ENCODE measurements at places on chromosomes 7 and 10.

- no peak for DNase-seq
These were observed 66.8 kb upstream of the TARP start for GRCh38 chr7:38339953-38340819.

GRCh38 chr10:62426086-62426485, 51.9 kb downstream of the ZNF365 start:
- no peak for DNase-seq

- DNase-seq = no peak
These were observed 4.2 kb upstream of the GSTO2 start for GRCh38 chr10:104264783-104265182.

GRCh38 chr7:24778543-24779282, 21.4 kb upstream of the GSDME start:
- no peak for DNase-seq

DNA sequence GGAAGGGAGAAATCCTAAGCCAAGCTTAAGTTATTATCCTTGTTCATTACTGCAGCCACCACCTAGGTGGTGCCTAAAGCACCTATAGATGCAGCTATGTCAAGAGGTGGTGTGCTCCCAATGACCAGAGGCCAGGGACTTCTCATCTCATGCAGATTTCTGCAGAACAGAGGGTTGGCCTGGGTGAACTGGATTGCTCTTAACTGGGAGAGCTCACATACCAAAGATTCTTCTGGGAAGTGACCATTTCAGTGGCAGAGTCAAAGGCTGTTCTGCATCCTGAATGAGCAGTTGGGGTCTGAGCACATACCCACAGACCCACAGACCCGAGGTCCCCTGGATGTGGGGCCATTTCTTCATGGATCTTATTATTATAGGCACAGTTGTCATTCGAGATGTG, 2.1 kb upstream of the CRHR2 start:
- no peak for DNase-seq

DNA sequence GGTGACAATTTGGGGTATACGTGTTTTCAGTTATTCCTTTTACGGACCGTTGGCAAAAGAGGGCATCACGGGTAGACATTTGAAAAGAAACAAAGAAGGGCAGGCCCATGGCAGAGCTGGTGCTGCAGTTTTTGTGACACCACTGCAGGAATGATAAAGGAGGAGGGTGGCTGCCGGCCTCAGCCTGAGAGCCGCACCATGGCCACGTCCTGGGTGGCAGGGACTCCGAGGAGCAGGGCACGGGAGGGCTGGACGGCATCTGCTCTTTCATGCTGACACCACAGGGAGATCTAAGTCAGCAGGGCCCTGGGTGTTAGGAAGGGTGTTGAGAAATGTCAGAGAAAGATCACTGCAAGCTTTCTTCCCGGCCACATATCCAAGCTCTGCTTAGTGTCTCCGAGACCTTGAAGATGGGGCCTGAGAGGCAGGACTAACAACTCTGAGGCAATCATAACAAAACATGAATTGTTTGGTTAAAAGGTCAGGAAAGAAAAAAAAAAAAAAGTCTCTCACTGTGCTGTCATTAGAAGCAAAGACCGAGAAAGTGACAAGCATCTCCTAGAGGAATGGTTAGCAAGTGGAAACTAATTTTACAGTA, 36.6 kb downstream of the INSYN2A start:
- DNase-seq = no peak

- no peak for DNase-seq
These were observed 4.3 kb downstream of the SLC29A3 start for GRCh38 chr10:71323407-71323806.

GRCh38 chr7:77181015-77181595, 18.5 kb downstream of the FGL2 start:
- no peak for DNase-seq

GRCh38 chr7:107857541-107857912, 33.5 kb upstream of the DLD start:
- no peak for DNase-seq

DNA sequence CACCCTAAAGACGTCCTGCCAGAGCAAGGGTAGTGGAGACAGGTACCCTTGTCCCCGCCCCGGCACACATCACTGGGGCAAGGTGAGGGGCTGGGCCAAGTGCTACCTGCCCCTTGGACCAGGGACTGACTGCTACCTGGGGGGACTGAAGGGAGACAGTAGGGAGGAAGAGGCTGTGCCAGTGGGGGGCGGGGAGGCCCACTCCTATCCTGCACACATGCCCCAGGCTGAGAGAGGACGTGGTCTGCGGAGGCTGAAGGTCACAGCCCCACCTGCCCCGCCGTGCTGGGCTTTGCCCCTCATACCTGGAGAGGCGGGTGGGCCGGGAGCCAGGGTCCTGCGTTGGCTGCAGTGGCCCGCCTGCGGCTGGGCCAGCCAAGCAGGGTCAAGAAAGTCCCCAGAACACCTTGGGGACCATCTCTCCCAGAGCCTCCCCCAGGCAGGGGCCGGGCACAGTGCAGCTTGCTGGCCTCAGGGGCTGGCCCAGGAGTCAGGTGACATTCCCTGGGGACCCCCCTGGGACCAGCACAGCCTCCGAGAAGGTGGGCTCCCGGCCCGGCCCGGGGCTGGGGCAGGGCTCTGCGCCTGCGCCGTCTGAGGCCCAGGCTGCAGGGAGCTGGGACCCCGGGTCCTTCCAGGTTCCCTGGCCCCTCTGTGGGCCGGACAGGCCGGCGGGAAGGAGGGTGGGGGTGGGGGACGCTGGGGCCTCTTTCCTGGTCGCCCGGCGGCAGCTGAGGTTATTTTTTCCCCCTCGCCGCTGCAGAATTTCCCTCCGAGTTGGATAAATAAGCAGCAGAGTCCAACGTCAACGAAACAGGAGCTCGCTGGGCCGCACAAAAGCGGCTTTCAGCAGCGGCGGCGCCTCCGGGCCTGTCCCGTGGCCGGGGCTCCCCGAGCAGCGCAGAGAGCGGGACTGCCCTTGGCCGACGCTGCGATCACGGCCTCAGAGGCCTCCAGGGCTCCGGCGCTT, 9.8 kb upstream of the FZD9 start:
- peak; percentile 56 for DNase-seq

DNA sequence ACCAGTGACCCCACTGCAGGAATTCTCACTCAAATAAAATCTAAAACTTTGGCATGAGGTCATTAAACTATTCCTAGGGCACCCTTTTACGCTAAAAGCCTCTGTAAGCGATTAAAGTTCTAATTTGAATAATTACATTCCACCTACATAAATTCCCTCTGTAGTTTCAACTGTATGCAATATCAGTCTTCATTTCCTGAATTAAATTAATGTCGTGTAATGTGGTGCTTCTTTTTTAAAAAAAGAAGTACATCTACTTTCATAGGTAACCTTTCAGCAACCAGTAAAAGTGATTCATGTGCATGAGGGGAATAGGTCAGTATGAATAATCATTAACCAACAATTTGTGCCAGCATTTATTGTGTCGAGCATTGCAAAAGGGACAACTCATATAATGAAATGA, 44.7 kb downstream of the IMMP2L start:
- DNase-seq = no peak

GRCh38 chr7:55105952-55106351, 87.1 kb downstream of the EGFR start:
- DNase-seq = no peak

GRCh38 chr7:25314094-25314730, 85.9 kb upstream of the NPVF start:
- no peak for DNase-seq

DNA sequence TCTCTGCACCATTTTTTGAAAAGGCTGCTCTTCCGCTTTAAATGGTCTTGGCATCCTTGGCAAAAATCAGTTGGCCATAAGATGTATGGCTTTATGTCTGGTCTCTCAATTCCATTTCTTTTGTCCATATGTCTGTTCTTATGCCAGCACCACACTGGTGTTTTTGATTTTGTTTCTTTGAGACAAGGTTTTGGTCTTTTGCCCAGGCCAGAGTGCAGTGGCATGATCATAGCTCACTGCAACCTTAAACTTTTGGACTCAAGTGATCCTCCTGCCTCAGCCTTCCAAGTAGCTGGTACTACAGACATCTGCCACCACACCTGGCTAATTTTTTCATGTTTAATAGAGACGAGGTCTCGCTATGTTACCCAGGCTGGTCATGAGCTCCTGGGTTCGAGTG, 48.5 kb downstream of the ANLN start:
- no peak for DNase-seq

DNA sequence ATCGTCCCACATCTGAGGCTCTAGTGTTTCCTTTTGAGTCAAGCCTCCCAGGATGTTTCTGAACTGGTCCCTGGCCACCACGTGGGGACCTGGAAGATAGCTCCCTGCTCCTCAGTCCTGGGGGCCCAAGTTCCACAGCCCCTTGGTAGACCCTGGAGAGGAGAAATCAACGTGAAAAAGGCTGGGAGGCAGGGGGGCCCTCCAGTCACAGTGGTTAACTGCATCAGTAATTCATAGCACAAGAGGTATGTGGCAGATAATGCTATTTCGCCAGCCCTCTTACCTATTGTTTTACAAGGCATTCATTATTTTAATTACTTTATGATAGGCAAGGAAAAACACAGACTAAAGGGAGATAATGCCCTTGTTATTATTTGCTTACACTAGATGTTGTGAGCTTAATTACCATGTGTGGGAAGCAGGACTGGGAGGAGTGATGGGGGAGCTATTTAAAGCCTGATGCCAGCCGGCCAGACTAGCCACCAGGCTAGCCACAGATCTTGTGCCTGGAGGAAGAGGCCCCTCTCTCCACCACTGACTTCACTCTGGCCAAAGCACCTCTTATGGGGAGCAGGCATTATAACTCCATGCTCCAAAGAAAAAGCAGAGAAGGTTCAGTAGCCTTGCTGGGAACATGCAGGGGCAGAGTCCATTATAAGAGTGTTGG, 230.7 kb downstream of the KCNMA1 start:
- DNase-seq = no peak

GRCh38 chr10:127855591-127855881, 37.2 kb downstream of the CLRN3 start:
- no peak for DNase-seq

GRCh38 chr10:124849111-124849773, 47.6 kb downstream of the ABRAXAS2 start:
- no peak for DNase-seq

- DNase-seq = peak; percentile 20
These were observed 37.1 kb downstream of the SVOPL start for GRCh38 chr7:138663725-138664710.

DNA sequence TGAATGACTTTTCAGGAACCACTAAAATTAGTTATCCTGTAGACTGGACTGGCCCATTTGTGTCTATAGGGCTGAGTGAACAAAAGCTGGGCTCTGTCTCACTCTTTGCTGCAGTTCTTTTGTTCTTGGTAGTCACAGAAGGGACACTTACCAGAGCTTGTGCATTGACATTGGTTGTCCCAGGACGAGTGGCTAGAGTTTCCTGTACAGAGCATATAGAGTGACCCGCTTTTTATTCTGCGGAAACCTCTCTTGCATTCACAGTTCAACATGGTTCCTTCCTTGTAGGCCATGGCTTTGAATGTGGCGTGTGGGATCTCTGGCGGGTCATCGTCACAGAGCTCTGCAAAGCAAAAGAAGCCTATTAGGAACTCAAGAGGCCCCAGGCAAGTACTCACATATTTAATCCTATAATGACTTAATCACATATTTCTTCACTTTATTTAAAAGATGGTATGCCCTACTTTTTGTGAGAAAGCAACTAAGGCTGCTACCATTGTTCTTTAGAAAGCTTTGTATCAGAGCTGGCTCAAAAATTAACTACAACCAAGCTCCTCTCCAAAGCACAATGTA, 36.4 kb downstream of the IL2RA start:
- DNase-seq = no peak

DNA sequence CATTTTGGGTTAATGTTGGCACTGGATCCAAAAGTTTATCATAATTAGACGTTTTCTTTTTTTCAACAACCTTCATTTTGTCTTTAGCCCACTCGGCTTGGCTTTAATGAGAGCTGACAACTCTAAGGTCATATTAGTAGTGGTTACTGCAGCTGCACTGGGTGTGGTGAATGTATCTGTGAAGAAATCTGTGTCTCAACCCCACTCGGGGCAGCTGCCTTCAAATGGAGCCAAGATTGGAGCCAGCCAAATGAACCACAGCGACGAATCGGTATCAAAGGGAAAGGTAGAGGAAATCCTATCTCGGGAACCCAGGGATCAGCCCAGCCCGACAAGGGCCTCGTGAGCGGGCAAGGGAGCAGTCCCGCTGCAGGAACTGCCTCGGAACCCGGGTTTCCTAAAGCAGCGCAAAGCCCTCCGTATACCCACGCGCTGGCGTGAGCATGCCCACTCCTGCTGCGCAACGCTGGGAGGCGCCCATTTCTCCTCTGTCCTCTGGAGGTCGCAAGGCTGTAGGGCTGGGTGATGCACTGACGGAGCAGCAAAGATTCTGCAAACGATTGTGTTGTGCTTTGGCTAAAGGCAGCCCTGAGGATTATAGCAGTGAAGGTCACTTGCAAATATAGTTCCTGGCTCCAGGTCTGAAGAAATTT, 98.7 kb upstream of the MBL2 start:
- DNase-seq = no peak

- no peak for DNase-seq
These were observed 79.0 kb upstream of the EMX2 start for GRCh38 chr10:117463545-117463920.

DNA sequence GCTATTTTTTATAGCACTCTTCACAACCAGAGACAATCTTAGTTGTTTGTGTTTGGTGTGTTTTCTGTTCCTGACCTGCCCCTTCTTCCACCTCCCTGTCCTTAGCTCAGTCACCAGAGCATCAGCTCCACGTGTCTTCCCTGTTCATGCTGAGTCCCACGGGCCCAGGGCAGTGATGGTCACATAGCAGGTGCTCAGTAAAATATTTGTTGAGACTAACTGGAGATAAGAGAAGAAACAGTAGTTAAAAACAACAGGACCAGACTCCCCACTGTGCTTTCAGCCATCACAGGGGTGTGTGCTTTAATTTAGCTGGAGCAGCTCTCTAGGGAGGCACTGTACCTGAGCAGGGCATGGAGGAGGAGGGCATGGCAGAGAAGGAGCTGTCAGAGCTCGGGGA, 307.3 kb upstream of the ZNF32 start:
- DNase-seq = no peak

DNA sequence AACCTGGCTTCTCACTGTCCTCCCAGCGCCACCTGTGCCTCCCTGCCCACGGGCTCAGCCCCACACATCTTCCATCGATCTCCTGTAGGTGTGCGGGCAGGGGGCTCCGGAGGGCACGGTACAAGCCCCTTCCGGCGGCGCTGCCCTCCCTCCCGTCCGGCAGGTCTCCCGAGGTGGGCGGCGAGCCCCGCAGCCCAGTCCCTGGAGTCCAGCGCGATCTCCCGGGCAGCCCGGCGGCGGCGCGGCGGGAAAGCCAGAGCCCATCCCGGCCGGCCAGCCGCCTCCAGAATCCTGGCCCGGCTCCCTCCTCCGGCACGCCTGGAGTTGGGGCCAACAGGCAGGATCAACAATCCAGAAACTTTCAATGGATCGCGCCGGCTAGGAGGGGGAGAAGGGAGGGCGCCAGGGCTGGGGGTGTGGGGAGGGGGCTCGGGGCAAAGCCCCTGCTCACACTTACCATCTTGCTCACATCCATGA, 100.1 kb downstream of the HIP1 start:
- DNase-seq = peak; percentile 51

DNA sequence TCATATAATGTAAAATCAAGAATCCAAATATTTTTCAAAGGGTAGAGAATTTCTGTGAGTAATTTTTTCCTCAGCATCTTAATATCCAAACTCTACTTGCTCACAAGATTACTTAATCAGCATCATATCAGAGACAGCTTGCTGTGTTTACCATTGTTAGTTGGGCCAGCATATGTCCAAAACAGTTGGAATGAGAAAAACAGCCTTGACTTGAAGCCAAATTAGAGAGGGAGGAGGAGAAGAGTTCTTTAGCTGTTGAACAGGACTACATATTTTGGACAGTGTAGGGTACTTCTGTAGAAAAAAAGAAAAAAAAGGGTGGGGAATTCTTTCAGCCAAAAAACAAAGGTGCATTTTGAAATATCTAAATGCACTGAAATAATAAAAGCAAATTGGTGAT, 69.8 kb downstream of the HDAC9 start:
- DNase-seq = no peak

Measured in neural crest cell (in vitro differentiated cells).